ENCODE measurements at places on chromosomes 3 and 15. TPM values are rescaled to one million over a fixed set of nuclear protein-coding genes. Genes with fewer than 3 reads are reported as not detected.

Gene FBXL22
- 0.50 TPM for total RNA-seq

Gene CELF6
- total RNA-seq, result 0.17 TPM

Gene ATP13A5
- total RNA-seq, result not detected

Gene FAM107A
- total RNA-seq, result under 0.01 TPM

Gene TUBGCP4
- total RNA-seq, result 17.2 TPM

Gene ALDH1L1
- not detected for total RNA-seq

Gene PLA2G4B
- 1.3 TPM for total RNA-seq

Gene SCG5
- 46.2 TPM for total RNA-seq

Gene MME
- 152 TPM for total RNA-seq

DNA sequence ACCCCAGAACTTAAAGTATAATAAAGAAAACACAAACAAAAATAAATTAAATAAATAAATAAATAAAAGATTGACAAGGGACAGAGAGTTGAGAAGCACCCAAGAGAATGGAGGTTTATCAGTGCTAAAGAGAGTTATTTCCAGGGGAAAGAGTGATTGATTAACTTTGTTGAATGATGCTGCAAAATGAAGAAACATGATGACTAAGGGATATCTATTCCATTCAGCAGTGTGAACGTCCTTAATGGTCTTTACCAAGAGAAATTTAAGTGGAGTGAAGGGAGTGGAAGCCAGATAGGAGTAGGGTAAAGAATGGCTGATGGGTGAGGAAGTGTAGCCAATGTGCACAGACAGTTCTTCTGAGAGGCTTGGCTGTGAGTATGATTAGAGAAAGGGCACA lies 11.1 kb downstream of the REC114 start:
- DNase-seq, result no peak

- no peak for DNase-seq
Observed at GRCh38 chr3:186515125-186515524, 29.1 kb downstream of the CRYGS start.

DNA sequence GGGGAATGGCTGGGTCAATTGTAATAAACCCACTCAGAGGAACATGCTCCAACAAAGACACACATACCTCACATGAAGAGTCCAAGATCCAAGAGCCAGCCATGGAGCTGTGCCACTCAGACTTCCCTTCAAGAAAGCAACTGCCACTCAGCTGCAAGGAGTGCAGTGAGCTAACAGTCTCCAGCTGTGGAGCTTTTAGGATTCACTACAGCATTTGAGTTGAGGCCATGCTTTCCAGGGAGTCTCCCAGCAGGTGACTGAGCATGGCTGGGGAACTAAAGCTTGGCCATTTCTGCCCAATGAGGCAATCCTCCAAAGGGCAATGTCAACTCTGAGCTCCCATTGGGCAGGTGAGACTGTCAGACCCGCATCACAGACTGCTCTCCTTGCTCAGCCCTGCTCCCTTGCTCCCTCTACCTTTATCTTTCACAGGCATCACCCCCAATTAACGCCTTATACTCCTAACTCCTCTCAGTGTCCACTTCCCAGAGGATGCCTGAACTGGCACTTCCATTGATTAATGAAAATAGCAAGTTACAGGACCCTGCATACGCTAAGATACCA lies 165.3 kb upstream of the CTNNB1 start:
- DNase-seq, result no peak

DNA sequence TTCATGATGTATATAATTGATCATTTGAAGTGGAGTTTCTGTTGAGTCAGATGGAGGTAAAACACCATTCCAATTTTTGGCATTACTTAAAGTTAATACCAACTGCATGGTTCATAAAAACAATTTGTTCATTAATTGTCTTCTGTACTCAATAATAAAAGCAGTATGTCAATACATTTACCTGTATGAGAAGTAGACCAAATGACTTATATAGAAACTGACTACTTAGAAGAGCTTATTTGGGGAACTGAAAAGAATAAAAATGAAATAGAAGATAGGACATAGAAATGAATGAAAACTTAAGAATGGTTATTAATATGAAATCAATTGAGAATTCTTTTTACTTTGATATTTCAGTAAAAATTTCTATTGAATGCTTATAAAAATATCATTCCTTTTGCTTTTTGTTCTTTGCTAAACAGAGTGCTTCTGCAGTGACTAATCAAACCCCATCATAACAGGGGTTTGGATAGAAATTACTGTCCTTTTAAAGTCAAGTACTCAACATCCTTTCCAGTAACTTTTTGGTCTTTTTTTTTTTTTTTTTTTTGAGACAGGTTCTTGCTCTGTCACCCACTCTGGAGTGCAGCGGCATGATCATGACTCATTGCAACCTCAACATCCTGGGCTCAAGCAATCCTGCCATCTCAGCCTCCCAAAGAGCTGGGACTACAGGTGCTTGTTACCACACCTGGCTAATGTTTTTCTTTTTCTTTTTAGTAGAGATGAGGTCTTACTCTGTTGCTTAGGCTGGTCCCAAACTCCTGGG lies 6.5 kb upstream of the CRYBG3 start:
- DNase-seq, result peak; percentile 23

GRCh38 chr3:23117856-23118255 lies 85.3 kb upstream of the UBE2E2 start:
- no peak for DNase-seq

DNA sequence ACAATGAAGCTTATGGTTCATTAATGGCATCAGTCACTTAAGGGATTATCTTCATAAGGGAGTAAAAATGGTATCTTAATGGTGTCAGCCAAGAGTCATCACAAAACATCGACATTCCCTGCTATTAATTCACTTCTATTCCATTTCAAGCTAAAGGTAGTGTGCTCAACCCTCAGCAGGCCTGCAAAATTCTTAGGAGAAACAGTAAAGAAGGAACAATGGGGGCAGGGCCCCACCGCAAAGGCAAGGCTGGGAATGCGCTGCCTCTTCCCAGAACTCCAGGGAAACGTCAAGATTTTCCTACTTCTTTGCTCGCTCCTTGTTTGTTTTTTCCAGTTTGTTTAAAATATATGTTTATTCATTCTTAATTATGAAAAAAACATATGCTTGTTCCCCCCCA lies 187.3 kb upstream of the TSC22D2 start:
- DNase-seq, result no peak

GRCh38 chr3:171000281-171000680 lies 26.2 kb downstream of the SLC2A2 start:
- DNase-seq, result no peak

DNA sequence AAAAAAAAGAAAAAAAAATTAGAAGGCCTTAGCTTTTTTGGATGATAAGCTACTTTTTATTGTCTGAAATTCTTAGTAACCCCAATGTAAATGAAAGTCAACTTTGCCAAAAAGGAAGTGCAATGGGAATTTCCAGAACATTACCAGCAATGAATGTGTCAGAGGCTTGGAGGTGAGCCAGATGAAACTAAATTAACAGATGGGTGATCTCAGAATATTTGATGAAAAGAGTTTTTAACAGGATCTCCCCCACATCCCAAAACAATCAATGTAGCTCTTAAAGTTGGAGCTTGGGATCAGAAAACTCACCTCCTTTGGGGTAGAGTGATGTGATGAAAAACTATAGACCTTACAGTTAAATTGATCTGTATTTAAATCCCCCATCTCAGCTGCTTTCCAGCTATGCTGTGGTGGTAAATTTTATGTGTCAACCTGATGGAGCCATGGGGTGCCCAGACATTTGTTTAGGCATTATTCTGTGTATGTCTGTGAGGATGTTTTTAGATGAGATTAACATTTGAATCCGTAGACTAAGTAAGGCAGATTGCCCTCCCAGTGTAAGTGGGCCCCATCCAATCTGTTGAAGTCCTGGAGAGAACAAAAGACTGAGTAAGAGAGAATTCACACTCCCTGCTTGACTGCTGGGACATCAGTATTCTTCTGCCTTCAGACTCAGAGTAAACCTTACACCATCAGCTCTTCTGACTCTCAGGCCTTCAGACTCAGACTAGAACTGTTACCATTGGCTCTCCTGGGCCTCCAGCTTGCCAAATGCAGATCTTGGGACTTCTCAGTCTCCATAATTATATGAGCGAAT lies 84.3 kb upstream of the TNFSF10 start:
- peak; percentile 92 for DNase-seq

DNA sequence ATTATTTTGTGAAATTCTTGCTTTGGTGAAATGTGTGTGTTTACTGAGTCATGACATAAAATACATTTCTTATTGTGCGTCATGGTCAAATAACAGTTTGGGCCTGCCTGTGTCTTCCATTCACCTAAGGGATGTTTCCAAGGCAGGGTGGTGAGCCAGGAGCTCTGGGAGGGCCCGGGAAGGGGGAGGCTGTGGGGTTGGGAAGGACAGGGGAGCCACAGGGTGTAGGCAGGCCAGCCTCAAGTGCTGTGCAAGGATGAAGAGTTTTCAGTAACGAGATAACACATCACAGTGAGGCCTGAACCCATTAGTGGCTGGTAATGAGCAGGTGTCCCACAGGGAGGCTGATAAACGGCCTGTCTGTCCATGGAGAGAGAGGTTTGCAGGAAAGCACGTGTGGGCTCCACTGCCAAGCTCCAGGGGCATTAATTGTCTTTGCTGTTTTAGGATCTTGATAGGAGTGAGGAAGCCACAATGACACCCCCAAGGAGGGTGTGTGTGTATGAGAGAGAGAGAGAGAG lies 35.6 kb upstream of the SEC13 start:
- no peak for DNase-seq

GRCh38 chr3:171375666-171376595 lies 84.3 kb downstream of the TNIK start:
- peak; percentile 68 for DNase-seq

- no peak for DNase-seq
Observed at GRCh38 chr15:40495516-40495915, 24.7 kb downstream of the CHST14 start.

DNA sequence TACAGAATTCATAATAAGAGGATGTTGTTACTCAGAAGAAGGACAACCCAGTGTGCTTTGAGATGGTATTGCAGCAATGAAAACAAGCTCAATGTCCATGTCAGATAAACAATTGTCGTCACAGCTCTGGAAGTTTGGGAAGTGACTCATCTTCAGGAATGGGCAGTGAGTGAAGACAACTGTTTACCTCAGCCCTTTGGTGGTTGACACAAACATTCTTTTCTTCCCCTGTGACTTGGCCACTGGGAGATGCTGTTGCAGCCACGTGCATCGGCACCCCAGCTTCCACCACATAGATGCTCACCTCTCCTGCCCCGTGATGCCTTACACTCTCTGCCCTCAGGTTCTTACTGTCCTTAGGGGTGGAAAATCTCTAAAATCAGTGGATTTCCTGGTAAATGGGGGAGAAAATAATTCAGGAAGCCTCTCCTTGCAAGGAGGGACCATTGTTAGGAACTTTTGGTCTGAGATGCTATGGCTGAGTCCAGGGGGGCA lies 114.1 kb upstream of the GALNT15 start:
- peak; percentile 100 for DNase-seq

DNA sequence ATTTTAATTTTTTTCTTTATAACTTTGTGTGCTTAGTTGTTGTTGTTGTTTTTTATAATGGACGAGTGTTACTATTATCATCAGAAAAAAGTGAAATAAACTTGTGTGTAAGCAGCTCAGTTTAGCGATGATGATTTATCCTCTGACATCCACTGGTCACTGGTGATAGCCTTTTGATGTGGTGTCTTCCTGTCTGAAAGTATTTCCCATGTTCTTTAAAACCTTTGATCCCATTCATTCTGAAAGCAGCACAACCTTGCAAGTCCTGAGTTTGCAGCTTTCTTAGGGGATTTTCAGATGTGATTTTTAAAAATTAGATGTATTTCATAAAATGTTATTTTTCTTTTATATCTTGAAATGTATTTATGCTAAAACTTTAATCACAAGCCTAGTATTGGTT lies 85.9 kb upstream of the ZPLD1 start:
- no peak for DNase-seq

DNA sequence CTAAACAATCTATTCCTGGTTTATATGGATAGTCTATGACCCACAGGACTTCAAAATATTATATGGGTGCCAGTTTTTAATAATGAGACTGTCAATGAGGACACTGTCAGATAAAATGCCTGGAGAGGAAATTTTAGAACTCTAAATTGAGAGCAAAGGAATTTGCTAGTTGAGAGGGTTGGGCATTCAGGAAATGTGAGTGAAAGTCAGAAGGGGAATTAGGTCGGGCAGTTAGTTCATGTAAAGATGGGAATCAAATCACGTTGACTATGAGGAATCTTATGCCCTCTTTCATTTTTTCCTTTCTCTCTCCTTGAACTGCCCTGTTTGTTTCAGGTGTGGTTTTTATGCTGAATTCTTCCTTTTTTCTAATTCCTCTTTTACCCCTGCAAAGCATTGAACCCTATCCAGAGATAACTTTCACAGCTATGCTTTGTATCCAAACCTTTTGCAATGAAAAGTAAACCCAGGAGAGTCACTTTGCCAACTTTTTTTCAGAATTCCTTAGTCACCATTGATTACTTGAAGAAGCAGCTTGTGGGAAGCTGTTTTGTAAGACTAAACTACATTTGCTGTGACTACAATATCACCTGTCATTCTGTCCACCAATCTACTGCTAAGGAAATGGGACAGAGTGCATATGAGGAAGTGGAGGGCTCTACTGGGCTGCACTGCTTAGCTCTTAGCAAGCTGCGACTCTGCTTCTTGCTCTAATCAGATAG lies 27.8 kb downstream of the CHP1 start:
- peak; percentile 70 for DNase-seq

- no peak for DNase-seq
Observed at GRCh38 chr3:45317710-45318109, 70.7 kb upstream of the LARS2 start.

- DNase-seq, result no peak
Observed at GRCh38 chr3:43411429-43411828, 125.1 kb downstream of the SNRK start.

DNA sequence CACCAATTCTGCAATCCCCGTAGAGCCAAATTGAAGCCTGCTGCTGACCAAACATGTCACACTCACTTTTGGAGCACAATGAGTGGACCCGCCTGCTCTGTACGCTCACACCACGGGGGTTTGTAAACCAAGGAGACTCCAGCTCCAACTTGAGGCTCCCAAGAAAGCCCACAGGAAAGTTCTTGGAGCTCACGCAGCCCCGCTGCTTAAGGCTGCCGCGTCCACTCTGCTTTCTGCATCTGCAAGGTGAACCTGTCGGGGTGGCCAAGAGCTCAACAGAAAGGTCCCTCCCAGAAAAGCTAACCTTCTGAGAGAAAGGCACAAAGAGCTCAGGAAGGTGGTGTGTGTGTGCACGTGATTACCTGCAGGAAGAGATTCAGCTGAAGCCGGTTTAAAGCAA lies 94.9 kb downstream of the PCSK6 start:
- no peak for DNase-seq

DNA sequence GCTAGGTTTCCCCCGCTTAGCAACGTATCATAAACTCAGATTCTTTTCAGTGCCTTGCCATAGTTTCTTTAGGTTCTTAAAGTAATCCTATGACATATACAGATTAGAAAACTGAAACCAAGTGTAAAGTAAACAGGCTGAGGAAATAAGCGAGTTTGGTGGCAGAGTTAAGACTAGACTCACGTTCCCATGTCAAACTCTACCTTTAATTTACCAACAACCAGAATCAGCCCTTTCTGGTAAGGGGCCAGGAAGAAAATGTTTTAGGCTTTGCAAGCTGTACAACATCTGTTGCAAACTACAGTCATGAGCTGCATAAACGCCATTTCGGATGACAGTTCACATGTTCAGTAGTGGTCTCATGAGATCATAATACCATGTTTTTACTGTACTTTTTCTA lies 128.0 kb upstream of the PRICKLE2 start:
- peak; percentile 48 for DNase-seq
